ENCODE measurements at places on chromosomes 1 and 21. TPM values are rescaled to one million over a fixed set of nuclear protein-coding genes. Genes with fewer than 3 reads are reported as not detected.

Gene LCE2C
- total RNA-seq, result not detected

Gene GJA8
- not detected for total RNA-seq

Gene BRDT
- total RNA-seq, result not detected

Gene EFCAB14
- total RNA-seq, result 71.6 TPM

Gene CELA2B
- not detected for total RNA-seq

Gene HTR6
- total RNA-seq, result not detected

Gene HAO2
- not detected for total RNA-seq

Gene UBE2U
- not detected for total RNA-seq

Gene SMG5
- 66.7 TPM for total RNA-seq

Gene KLHDC7A
- not detected for total RNA-seq

Gene ARHGAP29
- total RNA-seq, result 37.2 TPM

Gene NTNG1
- 5.8 TPM for total RNA-seq

Gene GUCA2B
- total RNA-seq, result not detected

Gene GRIK1
- total RNA-seq, result not detected

Gene ADAMTS5
- total RNA-seq, result 12.2 TPM

Gene EDARADD
- total RNA-seq, result 1.2 TPM

Gene PADI2
- total RNA-seq, result 0.12 TPM

Gene MTR
- total RNA-seq, result 11.5 TPM

Gene TEDDM1
- not detected for total RNA-seq

Gene LRRC42
- 59.3 TPM for total RNA-seq

Gene BEND5
- total RNA-seq, result 0.39 TPM

Gene SPRR2A
- not detected for total RNA-seq
